ENCODE measurements at places on chromosomes 6 and 20. TPM values are rescaled to one million over a fixed set of nuclear protein-coding genes. Genes with fewer than 3 reads are reported as not detected.

Gene INSM1
- total RNA-seq, result not detected

GRCh38 chr6:87716928-87717614 is 15.0 kb upstream of the AKIRIN2 start:
- DNase-seq, result no peak

DNA sequence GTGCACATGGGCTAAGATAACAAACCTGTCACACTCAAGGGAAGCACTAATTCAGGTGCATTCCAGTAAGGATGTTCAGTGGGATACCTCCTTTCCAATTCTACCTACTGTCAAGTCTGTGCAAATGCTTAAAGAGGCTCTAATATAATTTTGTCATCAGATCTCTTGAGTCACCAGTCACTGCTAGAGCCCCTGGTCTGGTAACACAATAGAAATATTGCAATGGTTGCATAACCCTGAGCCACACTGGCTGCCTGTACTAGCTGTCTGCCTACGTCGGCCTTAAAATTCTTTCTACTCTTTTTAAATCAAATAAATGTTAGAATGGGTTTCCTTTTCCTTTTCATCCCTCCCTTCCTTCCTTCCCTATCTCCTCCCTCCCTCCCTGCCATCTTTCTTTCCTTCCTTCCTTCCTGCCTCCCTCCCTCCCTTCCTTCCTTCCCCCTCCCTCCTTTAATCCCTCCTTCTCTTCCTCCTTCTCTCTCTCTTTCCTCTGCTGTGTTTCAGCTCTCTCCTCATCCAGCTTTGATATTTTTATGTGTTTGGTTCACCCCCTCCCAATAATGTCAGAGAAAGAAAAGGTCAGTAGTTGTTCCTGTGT is 28.1 kb upstream of the OLIG3 start:
- no peak for DNase-seq

DNA sequence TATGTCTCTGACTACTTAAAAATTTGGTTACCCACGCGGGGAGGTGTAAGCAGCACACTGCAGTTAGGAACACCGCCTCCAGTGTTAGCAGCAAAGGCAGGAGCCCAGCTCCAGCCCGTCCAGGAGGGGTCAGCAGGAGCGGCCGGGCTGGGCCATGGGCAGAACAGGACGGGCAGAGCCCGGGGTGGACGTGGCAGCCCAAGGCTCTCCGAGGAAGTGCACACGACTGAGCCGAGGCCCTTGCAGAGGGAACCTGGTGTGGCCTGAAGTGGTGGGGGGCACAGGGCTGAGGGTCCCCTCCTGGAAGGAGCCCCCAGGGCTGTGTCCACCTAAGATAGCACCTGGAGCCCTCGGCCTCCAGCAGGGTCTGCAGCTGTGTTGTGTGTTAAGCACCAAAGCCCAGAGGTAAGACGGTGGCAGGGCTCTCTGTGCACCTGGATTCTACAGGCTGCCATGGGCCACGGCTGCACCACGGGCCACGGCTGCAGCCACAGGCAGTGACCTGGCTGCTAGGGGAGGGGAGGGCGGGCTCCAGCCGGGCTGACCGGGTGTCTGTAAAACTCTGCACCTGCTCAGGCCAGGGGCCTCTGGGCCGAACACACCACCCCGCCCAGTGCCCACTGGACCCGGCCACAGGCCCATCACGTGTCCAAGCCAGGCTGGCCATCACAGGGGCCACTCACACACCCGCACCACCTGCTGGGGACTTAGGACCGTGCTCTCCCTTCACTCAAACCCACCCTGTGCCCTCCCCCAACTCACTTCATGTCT is 6.6 kb downstream of the SLC2A4RG start:
- DNase-seq, result no peak

DNA sequence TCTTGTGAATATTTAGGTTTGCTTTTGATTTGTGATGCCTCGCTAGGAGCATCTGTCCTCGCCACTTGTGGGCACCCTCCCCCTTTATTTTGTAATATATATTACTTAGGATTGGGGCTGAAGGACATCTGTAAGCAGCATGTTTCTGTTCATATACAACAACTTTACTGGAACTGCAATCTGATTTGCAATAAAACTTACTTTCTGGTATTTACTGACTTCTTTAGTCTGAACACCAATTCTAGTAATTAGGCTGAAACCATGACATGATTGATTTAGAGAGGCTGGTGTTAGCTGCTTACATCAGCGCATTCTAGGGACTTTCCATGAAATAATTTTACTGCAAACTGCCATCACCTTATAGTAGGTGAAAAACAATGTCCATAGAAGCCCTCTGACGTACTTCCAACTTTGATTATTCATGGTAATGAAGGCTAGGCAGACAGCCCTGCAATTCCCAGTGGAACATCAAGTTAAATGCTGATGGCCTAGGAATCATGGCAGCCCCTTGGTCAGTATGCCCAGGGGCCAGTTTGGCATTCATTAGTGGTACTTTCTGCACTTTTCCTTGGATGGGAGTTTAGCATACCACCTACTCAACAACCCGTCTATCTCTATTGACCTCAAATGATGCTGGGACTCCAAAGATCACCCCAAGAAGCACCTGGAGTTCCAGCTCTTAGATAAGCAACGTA is 132.9 kb upstream of the MCHR2 start:
- no peak for DNase-seq

GRCh38 chr6:92791403-92791802 is 628.0 kb downstream of the EPHA7 start:
- DNase-seq, result no peak

GRCh38 chr20:12970372-12970821 is 38.4 kb upstream of the SPTLC3 start:
- no peak for DNase-seq

- no peak for DNase-seq
Measured at GRCh38 chr6:50720623-50721022, 7.3 kb downstream of the TFAP2D start.

Gene LRRN4
- total RNA-seq, result 15.0 TPM

Measured in right atrium auricular region (tissue), 2 donors.